Fibroblast of villous mesenchyme (primary cell): ENCODE measurements at places on chromosomes 16 and 17.

GRCh38 chr16:48635199-48635718, 25.3 kb upstream of the N4BP1 start:
- DNase-seq, result no peak

DNA sequence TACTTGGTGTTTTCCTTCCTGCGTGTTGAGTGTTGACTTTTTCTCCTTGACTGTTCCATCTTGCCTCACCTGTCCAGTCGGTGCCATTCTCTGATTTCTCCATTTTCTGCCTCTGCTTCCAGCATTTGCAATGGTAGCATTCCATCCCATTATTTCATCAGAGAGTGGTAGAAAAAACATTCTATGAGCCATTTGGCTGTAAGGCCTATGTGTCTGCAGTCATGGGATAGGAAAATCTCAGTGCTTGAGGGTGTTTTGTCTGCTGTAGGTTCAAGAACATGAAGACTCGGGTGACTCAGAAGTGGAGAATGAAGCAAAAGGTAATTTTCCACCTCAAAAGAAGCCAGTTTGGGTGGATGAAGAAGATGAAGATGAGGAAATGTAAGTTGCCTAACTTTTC, 2.7 kb downstream of the UTP18 start:
- DNase-seq, result peak; percentile 63

- no peak for DNase-seq
Measured at GRCh38 chr16:17360693-17361122, 110.1 kb downstream of the XYLT1 start.

DNA sequence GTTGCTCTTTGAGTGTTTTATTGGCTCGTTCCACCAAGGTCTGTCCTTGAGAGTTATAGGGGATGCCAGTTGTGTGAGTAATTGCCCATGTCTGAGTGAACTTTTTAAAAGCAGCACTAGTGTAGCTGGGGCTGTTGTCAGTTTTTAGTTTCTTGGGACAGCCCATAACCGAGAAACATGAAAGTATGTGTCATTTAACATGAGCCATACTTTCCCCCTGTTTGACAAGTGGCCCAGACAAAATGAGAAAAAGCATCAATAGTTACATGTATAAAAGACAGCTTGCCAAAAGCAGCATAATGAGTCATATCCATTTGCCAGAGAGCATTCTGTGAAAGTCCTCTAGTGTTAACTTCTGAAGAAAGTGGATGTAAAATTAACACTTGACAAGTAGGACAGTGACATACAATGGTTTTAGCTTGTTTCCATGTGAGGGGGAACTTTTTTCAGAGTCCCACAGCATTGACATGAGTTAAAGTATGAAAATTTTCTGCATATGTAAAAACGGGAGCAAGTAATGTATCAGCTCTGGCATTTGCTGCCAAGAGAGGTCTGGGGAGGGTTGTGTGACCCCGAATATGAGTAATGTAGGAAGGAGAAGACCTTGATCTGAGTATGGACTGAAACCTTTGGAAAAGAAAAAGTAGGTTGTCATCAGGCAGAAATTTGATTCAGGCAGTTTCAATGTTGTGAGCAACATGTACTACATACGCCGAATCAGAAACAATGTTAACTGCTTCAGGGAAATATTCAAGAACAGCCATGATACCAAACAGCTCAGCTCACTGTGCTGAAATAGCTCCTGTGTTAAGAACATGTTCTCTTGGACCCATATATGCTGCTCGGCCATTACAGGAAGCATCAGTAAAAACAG, 56.8 kb upstream of the ARL4D start:
- DNase-seq, result peak; percentile 53

DNA sequence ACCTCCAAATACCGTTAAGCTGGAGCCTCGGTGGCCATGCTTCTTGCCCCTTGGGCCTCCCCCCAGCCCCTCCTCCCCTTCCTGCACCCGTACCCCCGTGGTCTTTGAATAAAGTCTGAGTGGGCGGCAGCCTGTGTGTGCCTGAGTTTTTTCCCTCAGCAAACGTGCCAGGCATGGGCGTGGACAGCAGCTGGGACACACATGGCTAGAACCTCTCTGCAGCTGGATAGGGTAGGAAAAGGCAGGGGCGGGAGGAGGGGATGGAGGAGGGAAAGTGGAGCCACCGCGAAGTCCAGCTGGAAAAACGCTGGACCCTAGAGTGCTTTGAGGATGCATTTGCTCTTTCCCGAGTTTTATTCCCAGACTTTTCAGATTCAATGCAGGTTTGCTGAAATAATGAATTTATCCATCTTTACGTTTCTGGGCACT, 928 bp downstream of the HBA1 start:
- peak; percentile 36 for DNase-seq

DNA sequence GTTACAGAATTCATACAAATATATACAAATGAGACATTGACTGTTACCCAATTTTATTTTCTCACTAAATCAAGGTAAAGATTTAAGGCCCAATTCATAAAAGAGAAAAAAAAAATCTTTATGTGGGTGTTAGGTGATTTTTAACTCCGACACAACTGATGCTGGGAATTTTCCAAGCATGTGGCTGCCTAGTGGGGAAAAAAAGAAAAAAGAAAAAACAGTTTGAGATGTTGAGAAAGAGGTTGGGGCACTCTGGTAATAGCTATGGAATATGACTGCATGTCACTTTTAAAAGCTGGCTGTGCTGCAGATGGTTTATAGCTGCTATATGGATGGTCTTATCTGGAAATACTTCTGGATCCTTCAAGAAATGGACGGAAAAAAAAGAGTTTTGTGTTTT, 739.9 kb upstream of the SOX9 start:
- DNase-seq, result peak; percentile 72

DNA sequence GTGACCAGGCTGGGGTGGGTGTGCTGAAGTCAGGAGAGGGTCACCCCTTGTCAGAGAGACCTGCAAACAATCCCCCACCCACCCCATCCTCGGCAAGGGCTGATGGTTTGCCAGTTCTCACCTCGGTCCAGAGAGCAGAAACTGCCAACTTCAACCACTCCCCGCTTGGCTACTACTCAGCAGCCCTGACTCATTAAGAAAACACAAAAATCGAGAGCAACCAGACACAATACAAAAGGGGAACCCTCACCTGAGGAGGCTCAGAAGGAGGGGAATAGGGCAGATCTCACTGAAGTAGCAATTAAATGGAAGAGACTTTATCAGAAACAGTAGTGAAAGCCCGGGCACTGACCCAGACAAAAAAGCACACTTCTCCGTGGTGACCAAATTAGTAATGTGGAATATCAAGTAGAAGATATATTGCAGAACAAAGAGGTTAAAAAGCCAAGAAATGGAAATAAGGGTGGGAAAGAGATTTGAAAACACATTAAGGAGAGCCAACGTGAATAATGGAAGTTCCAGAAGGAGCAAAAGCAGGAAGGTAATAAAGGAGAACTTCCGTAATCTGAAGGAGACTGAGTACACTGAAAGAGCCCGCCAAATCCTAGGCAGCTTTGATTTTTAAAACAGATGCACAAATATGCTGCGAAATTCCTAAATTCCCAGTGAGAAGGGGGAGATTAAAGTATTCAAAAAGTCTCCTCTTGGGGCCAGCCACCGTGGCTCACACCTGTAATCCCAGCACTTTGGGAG, 23.6 kb downstream of the CENPV start:
- DNase-seq, result no peak

DNA sequence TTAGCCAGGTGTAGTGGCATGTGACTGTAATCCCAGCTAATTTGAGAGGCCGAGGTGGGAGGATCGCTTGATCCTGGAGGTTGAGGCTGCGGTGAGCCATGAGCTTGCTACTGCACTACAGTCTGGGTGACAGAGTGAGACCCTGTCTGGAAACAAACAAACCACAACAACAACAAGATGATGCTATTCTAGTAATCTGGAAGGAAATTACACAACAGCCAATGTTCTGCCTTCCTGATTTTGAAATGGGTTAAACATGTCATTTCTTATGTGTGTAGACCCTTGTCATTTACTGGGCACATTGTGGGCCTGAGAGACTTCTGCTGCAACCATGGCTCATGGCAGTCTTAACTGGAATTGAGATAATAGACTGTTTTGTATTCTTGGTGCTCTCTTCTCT, 5.9 kb downstream of the COQ7 start:
- DNase-seq, result no peak

- DNase-seq, result peak; percentile 27
Measured at GRCh38 chr16:80299416-80299815, 241.4 kb upstream of the DYNLRB2 start.

DNA sequence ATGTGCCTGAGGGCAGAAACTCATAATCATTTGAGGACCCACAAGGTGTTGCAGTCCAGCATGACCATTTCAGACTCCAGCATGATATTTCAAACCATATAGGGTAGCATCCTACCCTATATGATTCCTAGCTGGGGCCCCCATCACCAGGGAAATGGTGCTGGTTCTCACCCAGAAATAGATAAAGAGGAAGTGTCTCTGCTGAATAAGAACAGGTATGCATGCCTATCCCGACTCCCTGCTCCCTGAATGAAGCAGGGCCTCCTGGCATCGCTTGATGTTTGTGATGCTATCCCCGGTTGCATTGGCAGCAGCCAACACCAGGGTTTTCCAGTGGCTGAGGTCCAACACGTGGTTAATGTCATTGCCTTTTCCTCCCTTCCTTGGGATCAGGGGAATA, 17.1 kb upstream of the HEATR6 start:
- DNase-seq, result no peak

- no peak for DNase-seq
Measured at GRCh38 chr16:5069048-5069447, 2.6 kb upstream of the ALG1 start.

DNA sequence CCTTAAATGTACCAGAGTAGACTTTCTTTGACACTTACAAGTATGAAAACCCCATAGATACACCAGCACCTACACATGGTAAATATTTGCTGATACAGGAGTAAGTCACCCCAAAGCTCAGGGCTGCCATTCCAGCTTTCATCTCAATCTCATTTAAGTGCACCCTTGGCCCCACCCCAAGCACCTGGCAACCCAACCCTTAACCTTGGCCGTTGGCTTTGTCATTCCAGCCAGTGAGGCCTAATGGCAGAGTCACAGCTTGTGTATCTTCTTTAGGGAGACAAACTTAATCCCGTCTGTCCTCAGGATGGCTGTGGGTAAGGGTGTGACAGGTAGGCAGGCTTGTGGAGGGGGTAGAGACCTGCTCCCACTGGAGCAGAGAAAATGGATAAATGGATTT, 31.5 kb upstream of the TMEM220 start:
- no peak for DNase-seq

- peak; percentile 63 for DNase-seq
Measured at GRCh38 chr16:74480150-74481029, 59.1 kb upstream of the CLEC18B start.

GRCh38 chr16:79653373-79653891, 52.9 kb upstream of the MAF start:
- peak; percentile 64 for DNase-seq

DNA sequence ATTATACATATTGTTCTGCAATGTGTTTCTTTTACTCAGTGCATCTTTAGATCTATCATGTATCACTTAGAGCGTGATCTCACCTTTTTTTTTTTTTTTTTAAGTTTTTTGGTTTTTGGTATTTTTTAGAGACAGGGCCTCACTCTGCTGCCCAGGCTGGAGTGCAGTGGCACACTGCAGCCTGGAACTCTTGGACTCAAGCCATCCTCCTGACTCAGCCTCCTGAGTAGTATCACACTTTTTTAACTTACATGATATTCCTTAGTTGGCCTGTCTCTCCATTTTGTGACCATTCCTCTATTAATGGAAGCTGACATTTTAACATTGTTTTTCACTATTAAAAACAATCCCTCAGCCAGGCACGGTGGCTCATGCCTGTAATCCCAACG, 4.7 kb upstream of the MPO start:
- DNase-seq, result no peak

- no peak for DNase-seq
Measured at GRCh38 chr16:12551530-12551929, 252.2 kb downstream of the CPPED1 start.

- DNase-seq, result no peak
Measured at GRCh38 chr16:23282568-23282967, 19.5 kb upstream of the SCNN1B start.

- DNase-seq, result no peak
Measured at GRCh38 chr16:515175-515938, 12.2 kb upstream of the CAPN15 start.

DNA sequence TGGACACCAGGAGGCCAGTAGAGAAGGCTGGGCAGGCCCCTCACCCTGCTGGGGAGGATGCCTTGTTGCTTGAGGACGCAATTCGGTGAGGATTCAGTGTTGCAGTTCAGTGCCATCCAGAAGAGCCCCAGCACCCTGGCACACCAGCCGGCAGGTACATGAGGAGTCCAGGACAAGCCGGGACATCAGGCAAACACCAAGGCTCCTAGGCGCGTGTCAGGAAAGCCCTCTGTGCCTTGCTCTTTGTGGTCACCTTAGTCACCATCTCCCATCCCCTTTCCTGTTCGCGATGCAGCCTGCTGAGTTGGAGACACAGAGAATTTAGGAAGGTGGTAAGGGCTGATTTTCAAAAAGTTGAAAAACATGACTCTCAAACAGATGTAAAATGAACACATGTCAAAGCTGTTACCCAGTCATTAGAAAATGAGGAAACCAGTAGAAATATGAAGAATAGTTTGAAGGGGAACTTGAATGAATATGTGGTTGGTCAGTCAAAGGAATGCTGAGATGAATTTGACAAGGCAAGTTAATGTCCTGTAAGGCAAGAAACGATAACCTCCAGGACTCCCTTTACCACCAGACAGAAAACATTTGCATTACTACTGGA, 2.3 kb upstream of the NCBP3 start:
- DNase-seq, result no peak

GRCh38 chr16:81431554-81432353, 12.9 kb upstream of the CMIP start:
- DNase-seq, result no peak

DNA sequence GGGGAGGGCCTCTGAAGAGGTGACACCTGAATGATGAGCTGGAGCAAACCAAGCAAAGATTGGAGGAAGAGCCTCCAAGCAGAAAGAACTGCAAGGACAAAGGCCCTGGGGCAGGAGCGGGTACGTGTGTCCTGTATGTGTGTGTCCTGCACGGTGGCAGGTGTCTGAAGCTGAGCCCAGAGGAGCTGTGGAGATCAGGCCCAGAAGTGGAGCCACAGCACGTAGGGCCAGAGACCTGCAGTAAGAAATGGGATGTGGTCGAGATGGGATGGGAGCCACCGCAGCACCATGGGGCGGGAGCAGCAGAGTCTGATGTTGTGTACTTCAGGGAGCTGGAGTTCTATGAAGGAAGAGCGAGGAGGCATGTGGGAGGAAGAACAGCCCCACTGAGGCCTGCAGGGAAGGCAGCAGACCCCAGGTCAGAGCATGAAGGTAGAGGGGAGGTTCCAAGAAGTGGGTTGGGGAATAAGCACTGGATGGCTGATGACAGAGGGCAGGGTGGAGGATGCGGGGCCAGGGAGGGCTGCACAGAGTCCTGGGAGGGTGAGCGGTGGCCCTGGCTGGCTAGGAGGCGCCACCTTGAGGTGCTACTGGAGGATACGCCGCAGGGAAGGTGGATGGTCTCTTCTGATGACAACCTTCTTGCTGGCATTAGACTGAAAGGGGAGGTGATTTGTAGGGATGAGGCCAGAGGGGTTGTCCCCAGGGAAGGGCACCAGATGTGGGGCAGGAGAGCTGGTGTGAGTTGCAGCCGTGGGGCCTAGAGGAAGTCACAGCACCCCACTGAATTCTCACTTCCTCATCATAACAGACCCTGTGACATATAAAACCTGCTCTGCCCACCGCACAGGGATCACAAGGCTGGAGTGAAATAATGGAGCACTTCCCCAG, 10.6 kb upstream of the CETP start:
- DNase-seq, result peak; percentile 56
